Activated naive CD8-positive, alpha-beta T cell treated with anti-CD3 and anti-CD28 coated beads, Interleukin-2, amount 10 ng/mL, durations not matched to agents 7 days and 5 days (primary cell): ENCODE measurements at places on chromosomes 7 and 10. TPM values are rescaled to one million over a fixed set of nuclear protein-coding genes. Genes with fewer than 3 reads are reported as not detected.

- no peaks in the 10 kb centered on the region for H3K36me3 ChIP-seq
- H3K27me3 ChIP-seq = peaks cover 2% of the 10 kb centered on the region
- peaks cover 2% of the 10 kb centered on the region for H3K4me1 ChIP-seq
- no peak for DNase-seq
- no peak overlapping the region for H3K4me3 ChIP-seq
Measured at GRCh38 chr7:44378744-44379143, 53.4 kb upstream of the CAMK2B start.

DNA sequence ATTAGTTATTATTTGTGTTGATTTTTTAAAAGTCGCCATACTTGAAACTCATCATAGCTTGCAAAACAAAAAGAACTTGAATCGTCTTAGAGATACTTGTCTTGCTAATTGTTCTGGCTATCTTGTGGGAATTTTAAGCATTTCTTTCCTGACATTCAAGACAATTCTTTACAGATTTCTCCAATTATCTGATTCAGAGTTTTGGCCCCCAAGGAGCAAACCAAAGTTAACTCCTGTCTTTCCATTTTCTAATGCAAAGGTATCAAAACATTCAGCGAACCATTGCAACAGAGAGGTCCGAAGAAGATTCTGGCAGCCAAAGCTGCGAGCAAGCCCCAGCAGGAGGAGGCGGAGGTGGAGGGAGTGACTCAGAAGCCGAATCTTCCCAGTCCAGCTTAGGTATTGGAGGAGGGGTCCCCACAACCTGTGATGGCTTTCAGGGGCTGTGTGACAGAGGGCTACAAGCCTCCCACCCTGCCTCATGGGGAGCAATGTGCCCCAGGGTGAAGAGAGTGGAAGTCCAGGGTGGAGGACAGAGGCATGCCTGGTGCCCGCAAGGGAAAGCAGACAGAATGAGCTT, 119.4 kb upstream of the STK17A start:
- H3K4me1 ChIP-seq = no peaks in the 10 kb centered on the region
- H3K36me3 ChIP-seq = no peaks in the 10 kb centered on the region
- H3K27me3 ChIP-seq = peaks cover 4% of the 10 kb centered on the region
- DNase-seq = no peak

DNA sequence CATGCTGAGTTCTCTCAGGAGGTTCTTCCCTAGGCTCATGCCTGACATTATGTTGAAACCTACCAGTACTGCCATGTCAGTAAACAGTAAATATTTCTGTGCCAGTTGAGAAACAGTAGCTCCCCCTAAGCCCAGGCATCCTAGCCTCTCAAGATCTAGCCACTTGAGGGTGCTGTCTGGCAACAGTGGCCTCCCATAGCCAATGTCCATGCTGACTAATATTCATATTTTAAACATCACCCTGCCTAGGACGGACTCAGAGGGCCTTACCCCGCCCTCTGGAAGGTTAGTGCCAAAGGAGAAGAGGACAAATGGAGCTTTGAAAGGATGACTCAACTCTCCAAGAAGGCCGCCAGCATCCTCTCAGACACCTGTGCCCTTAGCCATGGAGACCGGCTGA, 7.7 kb downstream of the ACSM6 start:
- H3K27me3 ChIP-seq = no peaks in the 10 kb centered on the region
- DNase-seq = no peak
- H3K36me3 ChIP-seq = no peaks in the 10 kb centered on the region
- H3K27ac ChIP-seq = no peak overlapping the region
- H3K4me1 ChIP-seq = no peaks in the 10 kb centered on the region

- H3K4me1 ChIP-seq = peaks cover 15% of the 10 kb centered on the region
- H3K36me3 ChIP-seq = peaks cover 3% of the 10 kb centered on the region
- DNase-seq = no peak
- no peak overlapping the region for H3K4me3 ChIP-seq
- no peaks in the 10 kb centered on the region for H3K27me3 ChIP-seq
- peak overlapping the region; percentile 72 for H3K27ac ChIP-seq
Measured at GRCh38 chr7:112422842-112423496, 27.3 kb upstream of the IFRD1 start.

GRCh38 chr10:78648256-78648860, 420.4 kb upstream of the ZMIZ1 start:
- no peak overlapping the region for H3K4me3 ChIP-seq
- H3K27me3 ChIP-seq = peaks cover 19% of the 10 kb centered on the region
- DNase-seq = no peak
- no peak overlapping the region for H3K27ac ChIP-seq
- H3K4me1 ChIP-seq = no peaks in the 10 kb centered on the region
- H3K36me3 ChIP-seq = no peaks in the 10 kb centered on the region

DNA sequence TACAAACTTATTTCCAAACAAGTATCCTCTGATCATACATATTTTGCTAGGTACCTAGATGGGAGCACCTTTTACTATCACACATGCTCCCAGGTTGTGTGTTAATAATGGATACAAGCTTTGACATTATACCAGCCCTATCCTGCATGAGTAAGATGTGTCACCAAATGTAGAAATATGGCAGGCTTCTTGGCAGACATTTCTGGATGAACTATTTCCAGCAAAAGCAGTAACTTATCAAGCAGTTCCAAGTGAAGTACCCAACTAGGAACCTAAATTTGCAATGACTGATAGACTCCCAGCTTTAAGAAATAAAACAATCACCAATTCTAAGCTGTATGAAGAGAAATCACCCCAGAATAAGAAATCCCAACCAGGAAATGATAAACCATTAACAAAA, 103.7 kb upstream of the TMEM72 start:
- DNase-seq = no peak
- no peaks in the 10 kb centered on the region for H3K27me3 ChIP-seq
- no peak overlapping the region for H3K27ac ChIP-seq
- H3K36me3 ChIP-seq = no peaks in the 10 kb centered on the region

GRCh38 chr7:136637813-136638212, 230.6 kb upstream of the CHRM2 start:
- no peak overlapping the region for H3K4me3 ChIP-seq
- H3K27me3 ChIP-seq = no peaks in the 10 kb centered on the region
- no peaks in the 10 kb centered on the region for H3K36me3 ChIP-seq
- H3K4me1 ChIP-seq = no peaks in the 10 kb centered on the region

- H3K27ac ChIP-seq = no peak overlapping the region
- no peak for DNase-seq
- H3K36me3 ChIP-seq = no peaks in the 10 kb centered on the region
Measured at GRCh38 chr7:12961910-12962480, 274.6 kb downstream of the ARL4A start.

GRCh38 chr7:148567524-148567923, 23.0 kb upstream of the C7orf33 start:
- H3K36me3 ChIP-seq = no peaks in the 10 kb centered on the region
- peaks cover 8% of the 10 kb centered on the region for H3K27me3 ChIP-seq
- no peak for DNase-seq
- no peak overlapping the region for H3K4me3 ChIP-seq
- no peak overlapping the region for H3K27ac ChIP-seq
- H3K4me1 ChIP-seq = peaks cover 19% of the 10 kb centered on the region

GRCh38 chr7:142887282-142888015, 1.9 kb upstream of the TRPV6 start:
- no peak overlapping the region for H3K27ac ChIP-seq
- no peak for DNase-seq
- H3K27me3 ChIP-seq = no peaks in the 10 kb centered on the region
- H3K4me3 ChIP-seq = no peak overlapping the region

GRCh38 chr10:90344226-90344625, 513.6 kb downstream of the HTR7 start:
- no peak overlapping the region for H3K27ac ChIP-seq
- H3K4me3 ChIP-seq = no peak overlapping the region
- H3K36me3 ChIP-seq = no peaks in the 10 kb centered on the region

GRCh38 chr7:94612661-94613060, 43.3 kb downstream of the SGCE start:
- H3K4me3 ChIP-seq = no peak overlapping the region
- DNase-seq = no peak
- no peaks in the 10 kb centered on the region for H3K4me1 ChIP-seq
- no peaks in the 10 kb centered on the region for H3K36me3 ChIP-seq

DNA sequence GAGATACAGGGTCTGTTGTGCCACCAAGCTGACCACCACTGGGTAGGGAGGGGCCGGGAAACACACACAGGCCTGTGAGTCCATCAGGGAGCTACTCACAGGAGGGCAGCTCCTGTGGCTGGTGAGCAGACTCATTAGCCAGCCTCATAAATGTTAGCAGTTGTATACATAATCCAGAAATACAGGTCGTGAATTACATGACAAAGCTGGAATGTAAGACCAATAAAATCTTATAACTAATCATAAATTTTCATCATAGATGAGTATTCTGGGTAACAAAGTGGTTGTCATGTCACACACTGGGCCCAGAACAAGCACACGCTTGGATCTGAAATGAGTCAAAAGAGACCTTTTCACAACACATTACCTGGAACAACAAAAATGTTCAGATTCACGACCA, 642.6 kb upstream of the AUTS2 start:
- no peaks in the 10 kb centered on the region for H3K4me1 ChIP-seq
- no peaks in the 10 kb centered on the region for H3K27me3 ChIP-seq
- no peak overlapping the region for H3K27ac ChIP-seq
- H3K36me3 ChIP-seq = no peaks in the 10 kb centered on the region
- no peak overlapping the region for H3K4me3 ChIP-seq

- no peak overlapping the region for H3K4me3 ChIP-seq
- no peak for DNase-seq
- H3K27me3 ChIP-seq = peaks cover 14% of the 10 kb centered on the region
- no peaks in the 10 kb centered on the region for H3K36me3 ChIP-seq
Measured at GRCh38 chr7:12519682-12520009, 50.9 kb upstream of the SCIN start.

- H3K4me1 ChIP-seq = peaks cover 53% of the 10 kb centered on the region
- no peak for DNase-seq
Measured at GRCh38 chr10:88896372-88896993, 16.4 kb downstream of the STAMBPL1 start.

GRCh38 chr7:23334482-23335056, 35.4 kb downstream of the MALSU1 start:
- no peaks in the 10 kb centered on the region for H3K36me3 ChIP-seq
- no peak overlapping the region for H3K4me3 ChIP-seq
- H3K27ac ChIP-seq = no peak overlapping the region

DNA sequence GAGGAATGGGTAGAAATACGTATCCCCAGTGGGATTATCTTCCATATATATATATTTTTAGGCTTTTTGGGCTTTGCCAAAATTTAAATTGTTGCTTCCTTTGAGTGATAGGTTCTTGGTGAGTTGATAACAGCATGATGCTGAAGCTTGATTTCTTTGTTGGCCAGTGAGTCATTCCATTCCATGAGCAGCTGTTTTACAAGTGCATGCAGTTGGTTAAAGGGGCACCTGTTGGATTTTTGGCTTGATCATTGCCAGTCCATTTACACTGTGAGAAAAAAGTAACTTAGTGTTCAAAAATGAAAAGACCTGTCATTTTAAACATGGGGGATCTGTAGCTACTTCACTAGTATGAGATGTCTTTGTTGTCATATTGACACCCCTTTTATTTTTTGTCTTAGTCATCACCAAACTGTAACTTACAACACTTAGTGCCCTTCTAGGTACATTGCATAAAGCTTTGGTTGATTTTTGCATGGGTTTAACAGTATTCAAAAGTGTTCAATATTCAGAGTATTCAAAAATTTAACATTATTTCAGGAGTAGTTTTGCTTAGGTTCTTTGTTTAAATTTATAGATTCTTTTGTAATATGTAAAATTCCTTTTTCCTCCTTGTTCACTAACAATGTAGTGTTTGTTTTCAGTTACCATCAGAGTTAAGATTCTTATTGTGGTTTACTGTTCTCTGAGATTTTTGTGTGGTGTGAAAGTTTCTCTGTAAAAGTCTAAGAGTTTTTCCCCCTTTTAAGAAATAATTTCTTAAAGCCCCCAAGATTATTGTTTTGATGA, 8.8 kb downstream of the AKAP9 start:
- H3K4me1 ChIP-seq = peaks cover 11% of the 10 kb centered on the region
- peaks cover 19% of the 10 kb centered on the region for H3K36me3 ChIP-seq
- H3K27ac ChIP-seq = no peak overlapping the region
- DNase-seq = no peak

SERPINE1 gene
- 0.44 TPM for total RNA-seq

FKBP14 gene
- 4.8 TPM for total RNA-seq

DPYSL4 gene
- total RNA-seq = 8.5 TPM

ODAD2 gene
- total RNA-seq = not detected

MCM10 gene
- 40.2 TPM for total RNA-seq

AEBP1 gene
- 21.5 TPM for total RNA-seq

FAM25G gene
- not detected for total RNA-seq

GPR146 gene
- 2.1 TPM for total RNA-seq

NPSR1 gene
- total RNA-seq = not detected

WDR86 gene
- 2.1 TPM for total RNA-seq

PHKG1 gene
- total RNA-seq = 2.3 TPM

SEC23IP gene
- total RNA-seq = 50.5 TPM

SLC13A4 gene
- not detected for total RNA-seq

CUEDC2 gene
- 68.6 TPM for total RNA-seq

BLNK gene
- total RNA-seq = 0.43 TPM
